Common myeloid progenitor, CD34-positive (primary cell): ENCODE measurements at places on chromosomes 11 and 22.
A peak's percentile ranks its signal among the peaks of the same experiment; 100 is the strongest.

DNA sequence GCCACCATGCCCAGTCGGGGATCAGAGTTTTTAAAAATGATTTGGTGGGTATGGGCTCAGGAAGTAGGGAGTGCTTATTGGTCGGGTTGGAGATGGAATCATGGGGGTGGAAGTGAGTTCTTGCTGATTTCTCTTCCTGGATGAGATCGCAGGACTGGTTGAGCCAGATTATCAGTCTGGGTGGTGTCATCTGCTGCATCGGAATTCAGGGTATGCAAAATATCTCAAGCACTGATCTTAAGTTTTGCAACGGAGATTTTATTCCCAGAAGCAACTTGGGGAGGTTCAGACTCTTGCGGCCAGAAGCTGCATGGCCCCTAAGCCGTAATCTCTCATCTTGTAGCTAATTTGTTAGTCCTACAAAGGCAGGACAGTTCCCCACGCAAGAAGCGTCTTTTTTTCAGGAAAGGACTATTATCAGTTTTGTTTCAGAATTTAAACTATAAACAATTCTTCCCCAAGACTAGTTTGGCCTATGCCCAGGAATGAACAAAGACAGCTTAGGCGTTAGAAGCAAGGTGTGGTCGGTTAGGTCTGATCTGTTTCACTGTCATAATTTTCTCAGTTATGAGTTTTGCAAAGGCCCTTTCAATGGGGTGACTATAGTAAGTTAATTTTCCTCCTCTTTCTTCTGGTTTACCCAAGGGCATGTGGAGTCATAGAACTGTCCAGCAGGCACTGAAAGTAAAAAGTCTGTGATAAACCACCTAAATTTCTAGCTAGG lies 1.4 kb upstream of the PIWIL3 start:
- DNase-seq = no peak

DNA sequence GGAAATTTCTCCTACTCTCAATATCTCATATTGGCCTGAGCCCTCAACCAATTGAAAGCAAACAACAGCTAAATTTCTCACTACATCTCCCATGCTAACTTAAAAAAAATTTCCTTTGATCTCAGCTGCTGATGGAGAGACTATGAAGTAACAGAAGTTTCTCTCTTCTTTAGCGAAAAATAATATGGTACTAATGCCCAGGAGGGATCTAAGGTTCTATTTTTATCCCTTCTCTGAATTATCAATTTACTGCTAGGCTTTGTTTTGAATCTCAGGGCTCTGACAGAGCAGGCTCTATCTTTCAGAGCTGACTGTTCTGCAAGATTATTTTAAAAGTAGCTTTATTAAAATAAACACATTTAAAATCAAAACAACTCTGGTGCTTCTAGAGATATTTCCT lies 558.6 kb downstream of the KCNA4 start:
- no peak for DNase-seq

- peak; percentile 85 for DNase-seq
Observed at GRCh38 chr11:26297189-26297975, 34.5 kb upstream of the ANO3 start.

GRCh38 chr11:98568013-98568412 lies 452.7 kb upstream of the CNTN5 start:
- no peak for DNase-seq

GRCh38 chr11:131584785-131585592 lies 214.6 kb downstream of the NTM start:
- peak; percentile 79 for DNase-seq
